ENCODE measurements at places on chromosomes 16 and 17.

- no peak for DNase-seq
Observed at GRCh38 chr17:56602292-56603130, 9.0 kb downstream of the NOG start.

DNA sequence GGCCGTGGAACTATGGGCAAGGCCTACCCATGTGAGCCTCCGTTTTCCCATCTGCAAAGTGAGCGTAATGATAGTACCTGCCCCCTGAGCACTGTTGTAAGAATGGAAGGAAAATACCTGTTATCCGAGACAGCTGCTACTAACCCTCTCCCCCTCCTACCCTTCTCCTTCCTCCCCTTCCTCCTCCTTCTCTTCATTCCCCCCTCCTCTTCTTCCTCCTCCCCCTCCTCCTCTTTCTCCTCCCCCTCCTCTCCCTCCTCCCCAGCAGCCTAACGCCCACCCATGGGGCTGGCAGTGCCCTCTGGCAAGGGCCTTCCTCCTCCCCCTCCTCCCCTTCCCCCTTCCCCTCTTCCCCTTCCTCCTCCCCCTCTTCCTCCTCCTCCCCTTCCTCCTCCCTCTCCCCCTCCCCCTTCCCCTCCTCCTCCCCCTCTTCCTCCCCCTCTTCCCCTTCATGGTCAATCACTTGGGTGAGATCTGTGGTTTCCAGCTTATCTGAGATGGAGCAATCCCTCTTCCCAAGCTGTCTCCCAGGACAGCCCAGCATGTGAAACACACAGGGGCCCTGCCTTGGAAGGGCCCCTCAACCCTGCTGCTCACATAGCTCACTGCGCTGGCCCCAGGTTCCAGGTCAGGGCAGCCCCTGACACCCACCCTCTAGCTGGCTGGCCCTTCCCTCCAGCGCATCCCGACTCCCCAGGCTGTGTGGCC is 6.4 kb downstream of the ZFPM1 start:
- DNase-seq = no peak

DNA sequence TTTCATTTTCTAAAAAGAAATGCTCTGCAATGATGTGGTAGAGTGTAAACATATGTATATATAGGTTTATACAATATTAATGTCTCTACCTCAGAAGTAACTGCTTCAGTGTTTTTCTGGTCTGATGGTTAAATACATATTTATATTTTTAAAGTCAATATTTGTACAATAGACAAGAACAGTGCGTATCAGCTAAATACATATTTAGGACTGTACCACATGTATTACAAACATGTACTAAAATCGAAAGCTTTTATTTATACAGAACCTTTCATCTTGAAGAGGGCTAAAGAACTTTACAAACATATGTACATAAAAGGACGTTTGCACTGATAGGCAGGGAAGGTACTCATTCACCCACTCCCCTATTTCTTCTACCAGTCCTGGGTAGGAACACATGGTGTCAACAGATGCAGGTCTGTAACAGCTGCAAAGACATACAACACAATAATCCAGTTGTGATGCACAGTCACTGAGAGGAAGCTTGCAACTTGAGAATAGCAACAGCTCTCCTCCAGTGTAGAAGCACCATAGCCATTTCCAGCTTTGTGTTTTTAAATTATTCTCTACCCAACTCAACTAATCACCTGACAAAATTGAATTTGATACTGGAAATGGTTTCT is 206.9 kb upstream of the C17orf78 start:
- no peak for DNase-seq

- DNase-seq = no peak
Observed at GRCh38 chr17:27559506-27560481, 71.2 kb upstream of the LGALS9 start.

GRCh38 chr17:38571833-38572668 is 33.7 kb downstream of the SRCIN1 start:
- DNase-seq = no peak

- DNase-seq = peak; percentile 58
Observed at GRCh38 chr17:74759243-74759801, 10.9 kb downstream of the NHERF1 start.

Data from naive thymus-derived CD4-positive, alpha-beta T cell (primary cell).